Spinal cord (tissue), 10 donors: ENCODE measurements at places on chromosomes 16 and 17.
A peak's percentile ranks its signal among the peaks of the same experiment; 100 is the strongest.

- H3K4me3 ChIP-seq: no peak overlapping the region
- DNase-seq: no peak
- H3K27me3 ChIP-seq: no peaks in the 10 kb centered on the region
- H3K36me3 ChIP-seq: peaks cover 28% of the 10 kb centered on the region
Observed at GRCh38 chr16:75624921-75625334, 1.8 kb upstream of the ADAT1 start.

DNA sequence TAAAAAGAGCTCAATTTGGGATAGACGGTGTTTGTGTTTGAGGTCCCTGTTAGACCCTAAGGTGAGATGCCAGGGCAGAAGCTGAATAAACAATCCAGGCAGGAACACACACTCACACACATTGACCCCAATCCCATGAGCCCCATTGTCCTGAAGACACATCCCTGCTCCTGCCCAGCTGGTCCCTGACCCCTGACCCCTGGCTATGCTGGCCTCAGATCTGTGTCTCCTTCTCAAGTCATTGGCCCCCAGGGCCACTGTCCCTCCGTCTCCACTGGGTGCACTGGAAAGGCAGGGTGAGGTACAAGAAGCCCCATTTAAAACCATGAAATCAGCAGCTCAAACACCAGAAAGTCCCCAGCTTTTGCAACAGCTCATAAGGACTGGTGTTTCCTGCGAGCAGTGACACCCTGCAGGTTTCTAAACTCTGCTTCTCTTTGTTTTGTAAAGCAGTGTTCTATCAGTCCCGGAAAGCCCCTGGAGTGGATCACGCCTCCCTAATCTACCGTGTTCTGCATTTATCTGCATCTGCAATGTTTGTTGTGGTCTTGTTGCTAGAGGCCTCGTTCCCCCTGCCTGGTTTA is 18.0 kb upstream of the ASGR2 start:
- peaks cover 12% of the 10 kb centered on the region for H3K27me3 ChIP-seq
- H3K27ac ChIP-seq: peak overlapping the region; percentile 40
- peaks cover 19% of the 10 kb centered on the region for H3K4me1 ChIP-seq
- no peak for DNase-seq
- H3K4me3 ChIP-seq: no peak overlapping the region

DNA sequence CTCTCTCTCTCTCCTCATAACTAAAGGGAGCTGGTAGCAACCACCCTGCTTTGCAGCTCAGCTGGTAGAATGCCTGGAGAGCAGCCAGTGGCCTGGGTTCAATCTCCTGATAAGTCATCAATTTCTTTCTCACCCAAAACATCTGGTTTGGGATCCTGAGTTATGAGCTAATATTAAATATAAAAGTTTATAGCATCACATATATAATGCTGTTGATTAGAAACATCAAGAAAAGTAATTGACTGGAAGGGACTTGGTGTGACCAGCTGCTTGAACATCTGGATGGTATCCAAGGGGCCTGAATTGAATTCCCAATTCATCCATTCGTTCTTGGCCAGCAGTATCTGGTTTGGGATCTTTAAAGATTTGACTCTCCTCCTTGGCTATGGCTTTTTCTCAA is 12.2 kb upstream of the ELAC2 start:
- no peak overlapping the region for H3K4me3 ChIP-seq
- H3K27me3 ChIP-seq: no peaks in the 10 kb centered on the region
- no peaks in the 10 kb centered on the region for H3K36me3 ChIP-seq
- no peak overlapping the region for H3K27ac ChIP-seq

GRCh38 chr16:65285128-65286048 is 163.5 kb upstream of the CDH11 start:
- H3K4me3 ChIP-seq: no peak overlapping the region
- no peak overlapping the region for H3K27ac ChIP-seq
- H3K36me3 ChIP-seq: no peaks in the 10 kb centered on the region
- H3K4me1 ChIP-seq: peaks cover 3% of the 10 kb centered on the region
- no peak for DNase-seq
